Panc1 (cell line): ENCODE measurements at places on chromosomes 3 and 15.

GRCh38 chr3:127655641-127656040, 17.1 kb upstream of the ABTB1 start:
- no peak for DNase-seq

DNA sequence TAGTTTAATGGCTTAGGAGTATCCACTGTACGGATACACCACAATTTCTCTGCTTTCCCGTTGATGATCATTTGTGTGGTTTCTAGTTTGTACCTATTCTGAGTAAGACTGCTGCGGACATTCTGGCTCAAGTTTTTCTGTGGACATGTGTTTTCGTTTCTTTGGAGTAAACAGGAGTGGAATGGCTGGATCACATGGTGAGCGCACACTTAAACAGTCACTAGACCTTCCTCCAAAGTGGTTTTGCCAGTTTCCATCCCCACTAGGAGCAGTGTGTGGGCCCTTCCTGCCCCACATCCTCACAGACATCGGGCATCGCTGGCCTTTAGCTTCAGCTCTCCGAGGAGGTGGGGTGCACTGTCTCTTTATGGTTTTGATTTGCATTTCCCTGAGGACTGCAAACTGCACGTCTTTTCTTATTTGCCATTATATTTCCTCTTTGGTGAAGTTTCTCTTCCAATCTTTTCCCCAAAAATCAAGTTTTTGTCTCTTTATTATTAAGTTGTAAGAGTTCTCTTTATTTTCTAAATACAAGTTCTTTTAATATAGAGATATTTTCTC, 94.1 kb downstream of the VGLL4 start:
- DNase-seq = no peak

DNA sequence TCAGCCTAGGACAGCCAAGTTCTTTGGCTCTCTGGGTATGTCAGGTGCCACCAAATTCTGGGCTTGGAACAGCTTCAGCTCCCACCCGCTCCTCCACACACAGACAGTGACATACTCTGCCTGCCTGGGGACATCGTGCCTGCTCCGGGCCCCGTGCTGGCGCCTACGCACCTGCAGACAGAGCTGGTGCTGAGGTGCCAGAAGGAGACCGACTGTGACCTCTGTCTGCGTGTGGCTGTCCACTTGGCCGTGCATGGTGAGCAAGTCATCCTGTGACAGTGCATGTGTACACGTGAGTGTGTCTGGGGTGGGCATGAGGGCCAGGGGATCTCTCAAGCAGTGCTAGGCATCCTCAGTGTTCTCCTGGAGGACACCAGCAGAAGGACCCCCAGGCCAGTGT, 922 bp downstream of the IL17RC start:
- no peak for DNase-seq

DNA sequence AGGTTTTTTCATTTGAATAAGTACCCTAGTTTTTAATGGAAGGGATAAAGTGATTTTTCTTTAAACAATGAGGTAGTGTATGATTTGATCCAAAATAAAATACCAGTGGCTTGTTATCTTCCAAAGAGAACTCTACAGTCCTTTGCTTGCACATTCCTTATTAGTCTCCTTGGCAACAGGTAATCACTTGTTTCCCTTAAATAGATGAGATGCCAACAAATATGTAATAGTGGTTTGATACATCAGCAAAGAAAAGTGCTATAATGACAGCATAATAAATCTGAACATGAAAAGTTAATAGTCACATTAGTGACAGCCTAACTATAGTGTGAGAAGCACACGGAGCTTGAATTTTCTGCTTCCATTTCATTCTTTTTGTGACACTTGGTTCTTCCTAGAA, 360.2 kb downstream of the ZNF385D start:
- DNase-seq = no peak

- no peak for DNase-seq
These were observed 8.8 kb upstream of the MAGI1 start for GRCh38 chr3:66047311-66048050.

GRCh38 chr3:37730383-37730782, 131.3 kb upstream of the CTDSPL start:
- no peak for DNase-seq

- no peak for DNase-seq
These were observed 22.0 kb upstream of the SPTSSB start for GRCh38 chr3:161393310-161393709.

GRCh38 chr3:15216501-15216900, 10.5 kb downstream of the CAPN7 start:
- DNase-seq = no peak

GRCh38 chr3:11514191-11514821, 129.4 kb downstream of the VGLL4 start:
- no peak for DNase-seq

DNA sequence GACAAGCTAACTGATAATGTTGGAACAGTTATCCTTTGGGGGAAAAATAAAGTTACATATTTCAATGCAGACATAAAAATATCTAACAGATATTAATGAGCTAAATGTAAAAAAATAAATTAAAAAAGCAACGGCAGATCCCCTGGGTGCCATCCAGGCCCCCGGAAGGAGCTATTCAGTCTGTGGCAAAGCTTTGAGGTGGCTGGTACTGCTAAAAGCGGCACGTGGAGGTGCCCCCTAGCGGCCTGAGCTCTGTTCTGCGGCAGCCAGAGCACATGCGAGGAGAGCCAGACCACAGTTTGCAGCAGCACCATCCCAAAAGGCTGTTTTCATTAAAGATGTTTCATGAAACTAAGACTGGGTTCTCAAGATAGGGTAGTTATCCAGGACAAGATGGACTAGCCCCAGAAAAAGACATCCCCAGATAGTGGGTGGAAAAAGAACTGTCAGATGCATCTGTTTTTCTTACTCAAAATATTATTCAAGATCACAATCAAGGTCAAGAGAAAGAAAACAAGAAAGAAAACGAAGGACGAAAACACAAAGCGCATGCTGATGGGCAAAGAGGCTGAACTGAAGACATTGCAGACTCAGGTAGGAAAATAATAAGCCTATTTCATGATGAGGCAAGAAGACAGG, 18.7 kb downstream of the AP3S2 start:
- DNase-seq = peak; percentile 58

DNA sequence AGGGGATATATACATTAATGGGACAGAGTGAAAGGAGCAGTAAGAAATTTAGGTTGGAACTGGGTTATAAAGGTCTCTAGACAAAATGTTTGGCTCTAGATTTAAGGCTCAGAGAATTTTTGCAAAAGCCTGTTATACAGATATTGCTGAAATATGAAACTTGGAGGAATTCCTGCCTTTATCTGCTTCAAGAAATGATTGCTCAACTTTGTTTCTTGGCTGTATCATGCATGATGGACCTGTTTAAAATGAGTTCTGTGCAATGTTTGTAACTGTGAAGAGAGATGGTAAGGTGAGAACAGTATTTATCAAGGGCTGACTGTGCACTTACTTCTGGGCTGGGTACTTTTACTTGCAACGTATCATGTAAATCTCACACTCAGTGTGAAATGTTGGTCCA, 3.3 kb downstream of the CRYBG3 start:
- DNase-seq = no peak

- no peak for DNase-seq
These were observed 185.8 kb upstream of the BCL6 start for GRCh38 chr3:187931101-187931500.

DNA sequence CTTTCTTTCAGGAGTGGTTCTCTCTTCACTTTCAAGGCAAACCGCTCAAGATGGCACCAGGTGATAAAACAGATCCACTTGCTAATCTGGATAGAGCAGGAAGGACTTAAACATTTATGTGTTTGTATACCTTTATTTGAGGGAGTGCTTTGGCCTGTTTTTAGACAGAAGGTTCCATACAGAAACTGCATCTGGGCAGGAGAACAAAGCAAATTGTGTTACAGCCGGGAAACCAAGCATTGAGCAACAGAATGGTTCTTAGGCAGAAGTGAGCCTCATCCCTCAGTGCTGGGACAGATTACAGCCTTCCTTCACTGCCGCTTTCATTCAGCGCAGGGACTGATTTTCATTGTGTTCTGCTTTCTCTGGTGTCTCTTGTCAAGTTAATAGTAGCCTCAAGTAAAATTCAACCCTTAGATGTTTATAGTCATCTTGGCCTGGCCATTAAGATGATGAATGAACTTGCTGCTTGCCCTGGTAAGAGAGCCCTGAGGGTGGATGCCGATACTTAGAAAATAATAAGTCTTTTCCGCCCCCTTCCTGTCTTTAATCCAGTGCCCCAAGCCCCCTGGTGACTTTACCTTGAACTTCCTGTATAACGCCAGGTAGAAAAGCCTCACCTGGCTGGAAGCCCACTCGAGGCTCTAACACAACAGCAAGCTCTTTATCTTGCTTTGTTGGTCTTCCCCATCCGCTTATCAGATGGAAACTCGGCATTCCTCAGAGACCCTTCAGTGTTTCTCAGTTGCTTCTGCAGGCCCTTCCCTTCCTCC, 168.0 kb upstream of the CTDSPL start:
- DNase-seq = no peak

DNA sequence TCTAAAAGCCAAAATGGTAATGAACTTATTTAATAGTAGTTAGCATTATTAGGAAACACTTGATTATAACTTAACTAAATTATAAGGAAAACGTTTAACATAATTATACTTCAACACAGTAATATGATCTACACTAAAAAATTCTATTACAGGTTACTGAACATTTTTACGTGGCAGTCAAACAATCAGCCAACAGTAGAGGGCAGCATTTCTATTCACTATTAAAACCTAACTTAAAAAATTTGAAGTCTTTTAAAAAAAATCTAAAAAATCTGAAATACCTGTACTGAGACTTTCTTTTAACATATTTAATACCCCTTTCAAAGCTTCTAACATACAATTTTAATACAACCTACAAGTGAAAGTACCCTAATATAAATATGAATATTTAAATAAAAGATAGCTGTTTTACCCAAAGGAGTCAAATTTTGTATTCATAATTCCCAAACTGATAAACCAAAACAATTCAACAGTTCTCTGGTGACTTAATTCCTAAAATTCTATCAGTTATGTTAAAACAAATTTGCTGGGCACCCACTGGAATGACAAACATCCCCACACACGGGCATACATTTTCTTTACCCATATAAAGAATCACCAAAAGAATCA, 41.5 kb downstream of the DLG1 start:
- DNase-seq = peak; percentile 24

DNA sequence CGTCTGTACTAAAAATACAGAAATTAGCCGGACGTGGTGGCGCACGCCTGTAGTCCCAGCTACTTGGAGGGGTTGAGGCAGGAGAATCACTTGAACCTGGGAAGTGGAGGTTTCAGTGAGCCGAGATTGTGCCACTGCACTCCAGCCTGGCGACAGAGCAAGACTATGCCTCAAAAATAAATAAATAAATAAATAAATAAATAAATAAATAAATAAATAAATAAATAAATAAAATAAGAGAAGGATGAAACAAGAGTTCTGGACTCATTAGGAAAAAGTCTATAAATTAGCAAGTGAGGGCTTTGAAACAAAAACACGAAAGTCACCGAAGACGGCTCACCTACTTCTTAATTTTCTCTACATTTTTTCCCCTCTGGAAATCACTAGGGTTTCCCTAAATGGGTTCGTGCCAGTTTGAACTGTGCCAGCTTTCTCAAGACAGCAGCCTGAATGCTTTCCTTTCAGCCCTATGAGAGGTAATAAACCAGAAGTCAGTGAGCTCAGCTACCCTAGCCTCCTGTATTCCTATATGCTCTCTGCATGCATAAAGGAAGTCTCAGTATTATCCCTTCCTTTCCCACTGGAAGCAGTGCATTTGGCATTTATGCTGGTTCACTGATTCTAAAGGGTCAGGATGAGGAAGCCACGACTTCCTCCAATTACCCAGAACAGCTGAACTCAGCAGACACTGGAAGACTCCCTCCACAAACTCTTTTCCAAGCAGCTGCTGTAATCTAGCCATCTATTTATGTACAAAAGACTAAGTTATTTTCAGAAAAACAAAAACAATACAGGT, 266.9 kb downstream of the ZBBX start:
- DNase-seq = no peak

GRCh38 chr15:70213794-70214193, 116.1 kb upstream of the TLE3 start:
- no peak for DNase-seq

GRCh38 chr15:82650046-82650670, 3.0 kb upstream of the CPEB1 start:
- no peak for DNase-seq

DNA sequence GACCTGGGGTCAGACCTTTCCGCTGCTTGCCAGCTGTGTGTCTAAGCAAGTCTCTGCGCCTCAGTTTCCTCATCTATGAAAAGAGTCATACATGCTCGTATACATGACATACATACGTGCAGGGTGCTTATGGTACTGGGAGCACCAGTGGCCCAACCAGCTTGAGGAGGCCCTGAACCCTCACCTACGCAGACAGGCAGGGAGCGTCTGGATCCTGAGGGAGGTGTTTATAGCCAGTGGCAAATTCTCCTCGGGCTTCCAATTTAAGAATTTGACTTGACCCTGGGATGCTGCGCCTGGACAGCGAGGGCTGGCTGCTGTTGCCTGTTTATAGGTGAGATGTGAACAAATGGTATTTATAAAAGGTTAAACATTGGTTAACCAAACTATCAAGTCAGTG, 17.7 kb upstream of the FGD5 start:
- DNase-seq = no peak

GRCh38 chr15:100764778-100765466, 114.7 kb upstream of the ALDH1A3 start:
- DNase-seq = no peak
